ENCODE measurements at places on chromosomes 3 and 15.

GRCh38 chr3:119195911-119196310, 22.5 kb downstream of the UPK1B start:
- no peak for DNase-seq

GRCh38 chr3:26460985-26461384, 161.6 kb upstream of the LRRC3B start:
- DNase-seq: no peak

GRCh38 chr3:152365766-152366593, 97.3 kb downstream of the MBNL1 start:
- no peak for DNase-seq

DNA sequence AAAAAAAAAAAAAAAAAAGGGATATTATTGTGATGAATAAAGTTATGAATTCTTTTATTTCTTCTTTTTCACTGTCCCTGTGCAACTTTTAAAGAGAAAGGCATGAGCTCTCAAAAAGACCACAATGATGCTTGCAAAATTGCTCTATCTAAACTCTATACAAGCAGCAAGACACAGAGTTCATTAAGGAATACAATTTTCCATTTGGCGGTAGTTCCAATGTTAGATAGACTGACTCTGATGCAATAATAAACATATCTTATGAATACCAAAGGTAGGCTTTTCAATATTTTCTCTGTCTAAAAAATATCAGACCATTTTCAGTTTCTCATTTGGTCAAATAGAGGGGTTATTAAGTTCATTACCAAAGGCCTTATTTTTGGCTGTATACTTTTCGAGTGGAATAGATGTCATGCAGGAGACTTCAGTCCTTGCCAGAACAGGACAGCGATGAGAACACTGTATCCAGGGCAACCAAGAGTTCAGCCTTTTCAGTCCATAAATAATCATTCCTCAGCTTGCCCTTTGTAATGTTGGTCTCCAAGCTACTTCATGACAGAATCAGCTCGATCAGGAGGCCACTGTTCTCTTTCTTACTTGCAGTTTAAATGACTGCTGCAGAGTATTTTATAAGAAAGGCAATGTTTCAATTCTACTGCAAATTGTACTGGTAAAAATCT, 162.9 kb upstream of the FAM3D start:
- DNase-seq: no peak

- DNase-seq: peak; percentile 67
Observed at GRCh38 chr15:50880651-50881114, 27.8 kb upstream of the AP4E1 start.

DNA sequence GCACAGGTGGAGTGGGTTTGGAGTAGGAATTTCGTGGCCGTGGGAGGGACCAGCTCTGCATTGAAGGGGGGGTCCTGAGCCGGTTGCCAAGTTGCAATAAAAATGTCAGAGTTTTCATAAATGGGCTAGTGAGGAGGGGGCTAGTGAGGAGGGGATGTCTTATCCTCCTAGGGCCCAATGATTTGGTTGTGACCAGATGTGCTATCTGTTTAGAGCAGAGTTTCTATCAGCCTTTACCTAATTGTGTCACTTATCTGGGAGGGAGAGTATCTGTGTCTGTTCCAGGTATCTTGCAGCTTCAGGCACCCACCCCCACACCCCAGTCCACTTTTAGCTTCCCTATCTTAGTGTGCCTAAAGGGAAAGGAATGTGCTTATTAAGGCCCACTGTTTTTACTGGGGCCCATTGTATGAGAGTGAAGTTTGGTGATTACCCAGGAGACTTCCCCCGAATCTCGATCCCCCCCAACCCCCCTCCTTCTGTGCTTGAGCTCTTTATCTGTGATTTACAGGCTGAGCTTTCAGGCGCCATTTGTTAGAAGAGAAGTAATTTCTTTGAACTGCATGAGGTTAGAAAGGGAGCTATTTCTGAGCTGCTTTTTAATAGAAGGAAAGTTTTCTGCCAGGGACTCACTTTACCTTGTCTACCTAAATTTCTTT, 42.6 kb downstream of the PPCDC start:
- no peak for DNase-seq
